ENCODE measurements at places on chromosomes 2 and 18.

DNA sequence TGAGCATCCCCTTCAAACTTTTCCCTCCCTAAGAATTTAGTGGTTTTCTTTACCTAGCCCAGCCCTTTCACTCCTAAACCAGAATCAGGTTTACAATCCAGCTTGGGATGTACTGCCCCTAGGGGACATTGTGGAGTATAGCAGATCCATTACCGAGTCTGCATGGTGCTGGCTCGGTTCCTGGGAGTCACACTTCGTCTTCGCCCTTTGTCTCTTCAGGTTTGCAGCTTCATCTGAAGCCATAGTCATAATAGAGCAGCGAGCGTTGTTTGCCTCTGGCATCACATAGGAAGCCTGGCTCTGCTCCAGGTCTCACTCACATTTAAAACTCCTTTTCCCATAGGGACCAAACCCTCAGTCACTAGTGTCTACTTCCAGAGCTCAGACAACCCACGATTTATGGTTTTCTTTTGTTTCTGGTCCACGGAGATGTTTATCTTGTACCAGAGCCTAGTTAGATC is 16.8 kb upstream of the LYPD6 start:
- DNase-seq, result no peak

DNA sequence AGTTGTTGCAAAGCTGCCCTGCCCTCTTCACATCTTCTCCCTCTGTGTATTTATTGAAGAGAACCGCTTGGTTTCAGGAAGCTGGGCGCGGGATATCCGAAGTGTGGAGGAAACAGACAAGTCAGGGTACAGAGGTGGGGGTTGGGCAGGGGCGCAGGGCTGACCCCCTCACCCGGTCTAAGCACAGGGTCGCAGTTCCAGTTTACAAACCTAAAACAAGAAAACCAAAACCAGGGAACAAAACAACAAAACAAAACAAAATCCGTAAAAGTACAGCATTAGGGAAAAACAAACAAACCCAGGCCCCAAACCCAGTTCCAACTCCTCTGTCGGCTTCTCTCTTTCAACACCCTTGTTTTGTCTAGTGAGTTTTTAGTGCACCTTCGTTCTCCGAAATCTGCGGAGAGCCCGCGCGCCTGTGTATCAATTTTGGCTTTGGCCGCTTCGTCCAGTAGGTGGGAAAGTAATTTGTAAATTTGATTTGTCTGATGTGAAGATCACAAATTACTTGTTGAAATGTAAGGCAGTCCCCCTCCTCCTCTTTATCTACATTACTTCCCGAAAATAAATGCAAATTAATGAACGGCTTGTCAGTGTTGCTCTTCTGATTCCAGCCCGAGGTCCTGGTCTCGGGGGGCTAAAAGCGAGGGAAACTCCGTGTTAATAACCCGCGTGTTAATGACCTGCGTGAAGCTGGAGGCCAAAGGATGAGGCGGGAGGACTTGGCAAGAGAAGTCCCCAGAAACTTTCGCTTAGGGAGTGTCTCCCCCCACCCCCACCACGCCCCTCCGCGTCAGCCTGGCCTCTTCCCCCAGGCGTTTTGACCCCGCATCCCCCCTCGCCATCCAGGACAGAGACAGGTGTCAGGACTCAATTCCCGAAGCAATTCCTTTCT is 6.9 kb downstream of the OTX1 start:
- DNase-seq, result no peak

- no peak for DNase-seq
These were observed 25.8 kb downstream of the XDH start for GRCh38 chr2:31388736-31389135.

- no peak for DNase-seq
These were observed 250.9 kb downstream of the DSEL start for GRCh38 chr18:67265464-67266245.

- no peak for DNase-seq
These were observed 143.3 kb upstream of the ITGB6 start for GRCh38 chr2:160343404-160343803.

DNA sequence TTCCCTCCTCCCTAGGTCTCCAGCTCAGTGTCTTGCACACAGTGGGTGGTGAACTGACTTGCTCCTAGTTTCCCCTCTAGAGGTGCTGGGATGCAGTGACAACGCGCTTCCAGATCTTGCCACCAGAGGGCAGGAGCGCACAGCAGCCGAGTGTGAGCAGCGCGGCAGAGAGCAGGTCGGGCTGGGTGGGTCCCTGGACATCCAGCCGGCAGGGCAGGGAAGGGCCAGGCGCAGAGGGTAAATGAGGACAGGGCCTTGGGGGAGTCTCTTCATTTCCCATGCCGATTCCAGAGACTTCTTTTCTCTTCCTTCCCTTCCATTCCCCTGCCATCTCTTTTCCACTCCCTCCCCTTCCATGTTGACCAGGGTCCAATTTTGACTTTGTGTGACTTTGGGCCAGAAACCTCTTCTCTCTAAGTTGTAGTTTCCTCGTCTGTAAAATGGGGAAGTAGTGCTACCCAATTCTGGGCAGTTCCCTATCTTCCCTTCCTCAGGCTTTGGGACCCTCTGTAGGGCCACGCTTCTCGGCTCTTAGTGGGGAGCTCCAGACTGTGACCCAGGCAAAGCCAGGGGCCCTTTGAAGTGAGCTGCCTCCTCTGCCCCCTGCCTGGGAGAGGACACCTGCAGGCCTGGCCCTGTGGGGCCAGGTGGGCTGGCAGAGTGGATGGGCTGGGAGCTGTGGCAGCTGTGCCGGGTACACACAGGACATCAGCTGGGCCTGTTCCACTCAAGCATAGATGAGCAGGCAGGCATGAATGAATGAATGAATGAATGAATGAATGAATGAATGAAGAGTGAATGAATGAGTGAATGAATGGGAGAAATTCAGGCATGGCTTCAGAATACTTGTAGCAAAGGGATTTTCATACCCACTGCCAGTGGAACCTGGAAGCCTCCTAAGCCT is 43.3 kb upstream of the TAF1B start:
- peak; percentile 50 for DNase-seq

DNA sequence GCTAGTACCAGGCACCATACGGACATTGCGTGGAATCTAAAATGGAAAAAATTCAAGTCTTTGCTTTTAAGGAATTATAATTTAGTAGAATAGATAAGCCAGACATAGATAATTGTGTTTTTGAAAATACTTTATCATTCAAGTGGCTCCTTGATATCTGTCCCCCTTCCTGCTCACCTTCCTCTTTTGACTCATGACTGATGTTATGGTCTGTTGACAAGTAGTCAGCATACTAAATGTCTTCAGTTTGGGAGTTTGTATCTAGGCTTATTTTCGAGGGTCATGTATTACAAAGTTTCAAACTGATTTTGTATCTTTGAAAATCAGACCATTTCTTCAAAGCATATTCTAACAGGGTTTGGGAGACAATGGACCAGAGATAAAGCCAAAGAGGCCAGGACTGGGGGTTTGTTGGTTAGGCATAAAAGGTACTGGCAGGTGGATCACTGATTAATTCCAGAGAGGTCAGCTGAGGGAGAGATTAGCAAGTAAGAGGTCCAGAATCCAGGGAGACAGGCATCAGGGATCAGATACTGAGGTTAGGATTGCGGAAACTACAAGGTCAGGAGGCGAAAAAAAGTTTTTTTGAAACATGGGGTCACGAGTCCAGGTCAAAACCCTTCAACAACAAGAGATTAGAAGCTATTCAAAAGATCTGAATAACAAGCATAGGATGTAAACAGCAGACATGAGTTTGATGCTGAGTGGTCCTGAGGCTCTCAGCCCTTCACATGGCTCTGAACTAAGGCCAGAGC is 31.5 kb upstream of the KLHL14 start:
- no peak for DNase-seq

GRCh38 chr18:55096263-55096951 is 137.1 kb upstream of the CCDC68 start:
- no peak for DNase-seq

DNA sequence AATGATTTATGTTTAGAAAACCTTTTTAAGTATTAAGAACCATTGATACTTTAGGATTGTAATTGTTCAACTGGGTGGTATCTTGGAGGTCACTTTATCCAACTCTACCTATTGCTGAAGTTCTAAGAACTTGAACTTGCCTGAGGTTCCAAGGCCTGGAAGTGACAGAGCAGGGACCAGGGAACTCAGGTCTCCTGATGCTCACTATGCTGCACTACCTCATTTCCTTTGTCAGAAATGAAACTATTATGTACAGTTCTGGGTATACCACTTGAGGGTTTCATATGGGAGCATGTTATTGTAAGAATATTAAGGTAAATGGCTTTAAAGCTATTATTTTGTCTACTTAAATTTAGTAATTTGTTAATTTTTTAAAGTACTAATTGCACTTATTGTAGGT is 3.0 kb downstream of the MBD5 start:
- DNase-seq, result no peak

All from activated CD8-positive, alpha-beta memory T cell treated with anti-CD3 and anti-CD28 coated beads for 4 hours (primary cell).